ENCODE measurements at places on chromosomes 3 and 15. TPM values are rescaled to one million over a fixed set of nuclear protein-coding genes. Genes with fewer than 3 reads are reported as not detected.

The OXNAD1 gene
- total RNA-seq: 14.6 TPM

The CPN2 gene
- total RNA-seq: not detected

The SAXO2 gene
- total RNA-seq: 0.40 TPM

The USP8 gene
- total RNA-seq: 63.3 TPM

The SLC28A2 gene
- total RNA-seq: not detected

The FBXO40 gene
- total RNA-seq: not detected

The LMAN1L gene
- total RNA-seq: under 0.01 TPM

The SNRPA1 gene
- 44.8 TPM for total RNA-seq

The CLDN16 gene
- not detected for total RNA-seq

The PCSK6 gene
- 0.07 TPM for total RNA-seq

The MRPS22 gene
- 98.8 TPM for total RNA-seq

The RLBP1 gene
- not detected for total RNA-seq

The NDN gene
- 28.5 TPM for total RNA-seq

The CLDN18 gene
- not detected for total RNA-seq

The ADAMTSL3 gene
- total RNA-seq: under 0.01 TPM

The DCLK3 gene
- not detected for total RNA-seq

The IMPG2 gene
- total RNA-seq: 0.50 TPM

The TEX55 gene
- not detected for total RNA-seq

The GABRB3 gene
- 0.57 TPM for total RNA-seq

The UBL7 gene
- total RNA-seq: 34.1 TPM

The DUOX1 gene
- total RNA-seq: under 0.01 TPM

The CHCHD6 gene
- 7.6 TPM for total RNA-seq

The RBP2 gene
- not detected for total RNA-seq

The NR2F2 gene
- total RNA-seq: 24.8 TPM

The FSIP1 gene
- 0.50 TPM for total RNA-seq

The STAC gene
- total RNA-seq: not detected

The PEX11A gene
- 3.1 TPM for total RNA-seq

The ACKR2 gene
- not detected for total RNA-seq

The MYLK gene
- total RNA-seq: 41.6 TPM

The MUC4 gene
- total RNA-seq: not detected

The CYP8B1 gene
- not detected for total RNA-seq

The AGTR1 gene
- not detected for total RNA-seq

The IGSF10 gene
- total RNA-seq: not detected

The TP63 gene
- total RNA-seq: not detected

The CX3CR1 gene
- total RNA-seq: not detected

The RPP14 gene
- 23.1 TPM for total RNA-seq

The ENTPD3 gene
- 0.13 TPM for total RNA-seq

The ZIC4 gene
- not detected for total RNA-seq

The RBPMS2 gene
- total RNA-seq: 0.13 TPM

The ALPK3 gene
- 31.9 TPM for total RNA-seq

The C2CD4A gene
- 1.3 TPM for total RNA-seq

The B4GALT4 gene
- 3.2 TPM for total RNA-seq
